Dorsolateral prefrontal cortex (tissue), 122 donors: ENCODE measurements at places on chromosomes 16 and 17.

DNA sequence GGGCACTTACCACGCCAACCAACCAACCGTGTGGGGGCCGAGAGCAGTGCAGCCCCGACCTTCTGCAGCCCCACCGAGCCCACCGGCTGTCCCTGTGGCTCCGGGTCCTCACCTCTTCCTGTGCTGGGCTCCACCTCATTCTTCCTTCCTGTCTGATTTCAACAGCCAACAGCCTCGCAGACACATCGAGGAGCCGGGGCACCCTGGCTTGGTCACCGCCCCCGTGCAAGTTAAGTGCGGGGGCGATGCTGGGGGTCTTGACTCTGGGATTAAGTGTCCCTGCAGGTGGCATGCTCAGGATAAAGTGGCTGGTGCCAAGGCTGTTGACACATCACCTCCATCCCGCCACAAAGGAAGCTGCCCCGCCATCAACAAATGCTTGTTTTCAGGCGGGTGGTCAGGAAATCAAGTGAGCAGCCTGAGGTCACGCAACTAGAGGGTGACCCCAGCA, at the start of gene NLRC3:
NLRC3 (minus strand) TSS at position 102 of the 451 bp plus-strand sequence. CDS start 12,367 bp downstream, outside the sequence.
- DNase-seq: no peak

DNA sequence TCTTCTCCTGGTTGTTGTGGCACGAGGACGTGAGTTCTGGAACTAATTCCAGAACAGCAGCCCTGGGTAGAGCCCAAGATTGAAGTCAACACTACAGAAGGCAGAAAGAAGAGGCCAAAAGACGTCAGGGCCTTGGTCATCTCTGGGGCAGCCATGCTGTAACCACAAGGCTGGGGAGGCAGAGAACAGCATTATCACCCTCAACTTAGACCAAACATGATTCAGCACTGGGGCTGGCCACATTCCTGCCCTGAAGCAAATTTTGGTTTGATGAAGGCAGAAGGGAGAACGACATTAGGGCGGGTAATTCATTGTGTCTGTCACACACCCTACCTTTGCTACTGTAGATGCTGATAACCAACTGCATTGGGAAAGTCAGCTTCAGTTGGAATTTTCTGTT, 9.7 kb upstream of the ALOX15B start:
- no peak for DNase-seq

DNA sequence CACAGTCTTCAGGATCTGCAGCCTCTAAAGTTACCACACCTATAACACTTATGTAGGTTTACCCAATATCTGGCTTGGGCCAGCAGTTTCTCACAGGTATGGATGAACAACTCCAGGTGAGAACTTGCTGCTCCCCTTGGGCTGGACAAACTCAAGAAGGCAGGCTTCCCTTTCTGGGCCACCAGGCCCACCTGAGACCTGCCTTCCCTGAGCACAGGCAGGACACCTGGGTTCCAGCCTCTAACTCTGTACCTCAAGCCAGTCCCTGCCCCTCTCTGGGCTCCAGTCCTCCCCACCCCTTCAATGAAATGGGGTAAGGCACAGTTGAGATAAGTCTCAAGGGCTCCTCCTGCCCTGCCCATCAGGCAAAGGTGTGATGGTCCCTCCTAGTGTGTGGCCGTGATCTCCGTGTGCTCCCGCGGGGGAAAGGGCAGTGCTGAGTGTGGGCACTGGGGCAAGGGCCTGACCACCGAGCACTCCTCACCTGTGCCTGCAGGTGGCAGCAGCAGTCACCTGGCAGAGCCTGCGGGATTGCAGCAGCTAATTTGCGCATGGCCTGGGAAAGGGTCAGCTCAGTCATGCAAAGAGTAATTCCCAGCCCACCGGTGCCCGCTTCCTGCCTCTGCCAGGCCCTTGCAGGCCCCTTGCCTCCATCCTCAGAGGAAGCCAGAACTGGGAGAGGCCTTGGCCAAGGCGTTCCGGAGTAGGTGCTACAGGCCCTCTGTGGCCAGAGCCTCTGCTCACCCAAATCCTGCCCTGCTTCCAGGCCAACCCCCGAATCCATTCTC, 28.2 kb upstream of the ADGRG1 start:
- DNase-seq: no peak

GRCh38 chr16:918741-919657, 51.8 kb downstream of the LMF1 start:
- DNase-seq: no peak

GRCh38 chr17:80455336-80455710, 21.1 kb downstream of the NPTX1 start:
- DNase-seq: no peak

DNA sequence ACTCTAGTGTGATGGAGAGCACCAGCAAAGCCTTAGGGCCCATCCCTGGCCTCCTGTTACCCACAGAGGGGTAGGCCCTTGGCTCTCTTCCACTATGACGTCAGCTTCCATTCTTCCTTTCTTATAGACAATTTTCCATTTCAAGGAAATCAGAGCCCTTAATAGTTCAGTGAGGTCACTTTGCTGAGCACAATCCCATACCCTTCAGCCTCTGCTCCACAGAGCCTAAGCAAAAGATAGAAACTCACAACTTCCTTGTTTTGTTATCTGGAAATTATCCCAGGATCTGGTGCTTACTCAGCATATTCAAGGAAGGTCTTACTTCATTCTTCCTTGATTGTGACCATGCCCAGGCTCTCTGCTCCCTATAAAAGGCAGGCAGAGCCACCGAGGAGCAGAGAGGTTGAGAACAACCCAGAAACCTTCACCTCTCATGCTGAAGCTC, at the start of gene CCL8:
CCL8 (plus strand) TSS at position 397 of the 445 bp plus-strand sequence. CDS start 67 bp downstream, outside the sequence.
- DNase-seq: no peak

GRCh38 chr16:14475370-14476139, 154.5 kb downstream of the PARN start:
- no peak for DNase-seq

DNA sequence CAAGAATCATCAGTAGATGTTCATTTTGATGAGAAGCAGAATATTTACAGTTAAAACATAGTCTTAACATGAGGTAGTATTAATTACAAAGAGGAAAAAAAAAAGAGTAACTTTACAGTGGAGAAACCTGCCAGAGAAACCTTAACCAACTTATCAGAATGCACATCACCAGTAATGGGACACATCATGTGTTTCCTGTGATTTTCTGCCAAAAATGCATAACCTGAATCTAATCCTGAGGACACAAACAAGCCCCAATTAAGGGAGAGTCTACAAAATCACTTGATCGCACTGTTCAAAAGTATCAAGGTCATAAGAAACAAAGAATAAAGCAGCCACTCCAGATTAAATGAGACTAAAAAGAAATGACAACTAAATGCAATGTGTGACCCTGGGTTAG, 18.2 kb upstream of the QRICH2 start:
- no peak for DNase-seq

GRCh38 chr16:71937868-71938510, 42.7 kb downstream of the IST1 start:
- DNase-seq: no peak

GRCh38 chr16:69927056-69927757, 23.9 kb upstream of the CLEC18A start:
- no peak for DNase-seq

DNA sequence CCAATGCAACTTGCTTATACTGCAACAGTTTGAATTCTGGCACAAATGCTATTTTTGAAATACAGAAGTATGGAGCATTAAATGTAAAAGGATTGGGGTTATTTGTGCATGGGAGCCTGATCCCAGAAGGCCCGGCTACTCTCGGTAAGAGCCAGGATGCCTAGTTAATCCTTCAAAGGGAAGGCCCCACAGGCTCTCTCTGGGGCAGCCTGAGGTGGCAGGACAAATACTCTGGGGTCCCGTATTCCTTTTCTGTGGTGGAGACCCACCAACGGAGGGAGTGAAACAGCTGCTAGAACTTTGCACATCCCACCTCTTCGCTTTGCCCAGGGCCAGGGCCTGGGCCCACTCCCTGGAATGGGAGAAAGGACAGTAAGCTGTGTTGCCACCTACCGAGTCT, 30.4 kb downstream of the ERN1 start:
- no peak for DNase-seq

DNA sequence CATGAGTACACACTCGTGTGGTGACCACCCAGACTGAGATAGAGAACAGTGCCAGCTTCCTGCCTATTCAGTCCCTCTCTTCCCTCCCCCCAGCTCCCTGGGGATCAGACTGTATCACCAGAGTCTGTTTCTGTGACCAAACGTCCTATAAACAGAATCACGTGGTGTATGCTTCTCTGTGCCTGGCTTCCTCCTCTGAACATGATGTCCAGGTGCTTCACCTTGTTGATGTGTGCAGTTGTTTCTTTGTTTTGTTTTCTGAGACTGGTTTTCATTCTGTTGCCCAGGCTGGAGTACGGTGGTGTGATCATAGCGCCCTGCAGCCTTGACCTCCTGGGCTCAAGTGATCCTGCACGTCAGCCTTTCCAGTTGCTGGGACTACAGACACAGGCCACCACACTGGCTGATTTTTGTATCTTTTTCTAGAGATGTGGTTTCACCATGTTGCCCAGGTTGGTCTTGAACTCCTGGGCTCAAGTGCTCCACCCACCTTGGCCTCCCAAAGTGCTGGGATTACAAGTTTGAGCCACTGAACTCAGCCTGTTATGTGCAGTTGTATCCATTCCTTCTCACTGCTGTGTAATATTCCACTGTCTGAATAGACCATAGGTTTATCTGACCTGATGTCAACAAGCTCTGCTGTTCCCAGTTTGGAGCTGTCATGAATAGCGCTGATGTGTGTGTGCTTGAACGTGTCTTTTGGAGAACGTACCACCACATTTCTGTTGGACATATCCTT, 28.9 kb upstream of the PRM1 start:
- DNase-seq: no peak

DNA sequence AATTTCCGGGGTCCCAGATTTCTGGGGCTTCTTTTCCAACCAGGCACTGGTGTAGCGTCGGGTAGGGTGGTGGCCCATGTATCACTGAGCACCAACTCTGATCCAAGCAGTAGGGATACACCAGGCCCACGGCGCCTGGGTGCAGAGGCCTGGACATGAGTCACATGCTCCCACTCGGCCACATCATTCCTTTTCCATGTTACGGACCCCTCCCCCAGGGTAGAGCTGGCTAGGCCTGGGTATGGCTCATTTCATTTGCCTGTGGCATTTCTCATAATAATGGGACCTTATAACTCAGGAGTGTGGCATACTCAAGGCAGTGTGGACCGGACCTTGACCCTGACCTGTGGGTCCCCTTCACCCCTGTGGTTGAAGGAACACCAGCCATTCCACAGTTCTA, 18.0 kb upstream of the NDRG4 start:
- no peak for DNase-seq
